ENCODE measurements at places on chromosomes 4 and X. TPM values are rescaled to one million over a fixed set of nuclear protein-coding genes. Genes with fewer than 3 reads are reported as not detected.

The CXCL13 gene
- total RNA-seq: not detected

The MAGEA2 gene
- not detected for total RNA-seq

The RAB40AL gene
- total RNA-seq: 0.09 TPM

The AR gene
- total RNA-seq: 4.7 TPM

The CC2D2A gene
- total RNA-seq: 40.4 TPM

The DOK7 gene
- 0.09 TPM for total RNA-seq

The NFXL1 gene
- 7.3 TPM for total RNA-seq

Data from bronchial smooth muscle cell (primary cell).